ENCODE measurements at places on chromosomes 1 and 21. TPM values are rescaled to one million over a fixed set of nuclear protein-coding genes. Genes with fewer than 3 reads are reported as not detected.

Gene MNDA
- not detected for total RNA-seq

Gene GPR37L1
- not detected for total RNA-seq

Gene GCSAML
- not detected for total RNA-seq

Gene TMEM79
- total RNA-seq, result 1.3 TPM

Gene STXBP3
- total RNA-seq, result 60.2 TPM

Gene LCE1D
- total RNA-seq, result not detected

Gene OLFML2B
- total RNA-seq, result 7.1 TPM

Gene RIPPLY3
- not detected for total RNA-seq

Gene PTPN7
- total RNA-seq, result not detected

Gene MCOLN2
- 3.5 TPM for total RNA-seq

Gene BGLAP
- not detected for total RNA-seq

Gene KRTAP11-1
- not detected for total RNA-seq

Gene ANKRD35
- total RNA-seq, result 5.5 TPM

Measured in smooth muscle cell of trachea (primary cell).